ENCODE measurements at places on chromosomes 1 and 21. TPM values are rescaled to one million over a fixed set of nuclear protein-coding genes. Genes with fewer than 3 reads are reported as not detected.

Gene IRF6
- 106 TPM for total RNA-seq

Gene LAX1
- total RNA-seq = not detected

Gene PRR9
- not detected for total RNA-seq

Gene ZSWIM5
- 0.32 TPM for total RNA-seq

Gene CCDC30
- 3.2 TPM for total RNA-seq

Gene TDRD5
- 0.12 TPM for total RNA-seq

Gene PGBD5
- 0.83 TPM for total RNA-seq

Gene RGL1
- total RNA-seq = 2.3 TPM

Gene BRINP2
- not detected for total RNA-seq

Gene FCER1A
- not detected for total RNA-seq

Gene TLCD4
- 1.9 TPM for total RNA-seq

Gene OR2T2
- not detected for total RNA-seq

Gene HHAT
- total RNA-seq = 4.6 TPM

Gene OR10K2
- not detected for total RNA-seq

GRCh38 chr1:50488356-50488755 lies 65.1 kb upstream of the DMRTA2 start:
- no peak for DNase-seq

DNA sequence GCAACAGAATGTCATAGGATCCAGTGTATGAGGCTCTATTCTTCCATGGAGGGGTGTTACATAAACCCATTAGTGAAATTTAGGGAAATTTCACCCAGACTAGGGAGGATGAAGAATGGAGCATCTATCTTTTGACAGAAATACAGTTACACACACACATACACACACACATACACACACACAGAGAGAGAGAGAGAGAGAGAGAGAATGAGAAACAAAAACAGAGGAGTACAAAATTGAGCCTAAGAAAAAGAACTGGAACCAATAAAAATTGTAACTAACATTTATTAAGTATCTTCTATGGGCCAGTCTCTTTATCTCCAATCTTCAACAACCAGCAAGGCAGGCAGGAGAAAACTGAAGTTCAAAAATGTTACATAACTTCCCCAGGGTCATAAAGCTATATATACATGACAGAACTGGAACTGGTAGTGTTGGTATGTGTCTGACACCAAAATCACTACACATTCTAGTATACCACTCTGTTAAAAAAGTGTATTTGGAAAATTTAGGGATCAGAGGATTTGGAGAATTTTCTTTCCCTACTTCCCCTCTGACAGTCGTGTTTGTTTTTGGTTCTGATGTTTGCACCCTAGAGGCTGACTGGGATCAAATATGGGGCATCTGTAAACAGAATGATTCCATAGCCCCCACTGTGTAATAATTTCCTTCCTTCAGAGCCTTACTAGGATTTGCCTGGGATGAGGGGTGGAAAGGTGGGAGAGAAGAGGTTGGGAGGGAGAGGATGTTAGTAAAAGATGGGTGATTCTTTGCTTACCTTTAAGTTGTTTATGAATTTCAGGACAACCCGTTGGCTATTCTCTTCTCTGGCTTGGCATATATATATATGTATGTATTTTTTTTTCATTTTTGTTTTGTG lies 1.0 kb upstream of the ZFYVE9 start:
- peak; percentile 24 for DNase-seq

GRCh38 chr1:36304521-36304920 lies 1.6 kb upstream of the SH3D21 start:
- DNase-seq = no peak

GRCh38 chr1:108117945-108118902 lies 81.9 kb downstream of the SLC25A24 start:
- DNase-seq = peak; percentile 21

- peak; percentile 89 for DNase-seq
Observed at GRCh38 chr1:201042779-201043461, 19.4 kb upstream of the KIF21B start.

DNA sequence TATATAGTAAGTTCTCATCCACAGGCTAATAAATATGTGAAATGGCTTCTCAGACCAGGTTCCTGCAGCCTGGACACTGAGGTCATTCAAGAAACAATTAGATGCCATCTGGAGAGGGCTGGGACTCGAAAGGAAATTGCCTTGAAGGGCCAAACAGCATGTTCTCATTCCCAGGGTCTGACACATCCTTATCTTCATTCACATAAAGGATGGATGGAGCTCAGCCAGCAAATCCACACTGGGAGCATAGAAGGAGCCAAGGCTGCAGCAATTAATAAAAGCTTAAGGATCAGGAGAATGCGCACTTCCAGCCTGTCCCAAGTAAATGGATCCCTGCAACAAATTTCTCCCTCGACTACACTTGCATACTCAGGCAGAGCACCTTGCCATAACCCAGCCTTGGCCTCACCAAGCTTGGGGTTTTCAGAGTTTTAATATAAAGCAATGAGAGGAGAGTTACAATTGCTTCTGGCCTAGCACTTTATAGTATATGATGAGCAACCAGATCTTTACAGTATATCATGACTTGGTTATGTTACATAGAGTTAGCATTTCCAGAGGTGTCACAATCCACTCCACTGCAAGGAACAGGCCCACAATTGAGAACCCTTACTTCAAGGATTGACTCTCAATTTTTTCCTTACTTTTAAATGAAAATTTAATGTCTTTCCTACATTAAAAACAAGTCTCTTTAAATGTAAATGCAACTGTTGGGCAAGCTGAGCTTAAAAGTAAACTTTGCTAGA lies 55.9 kb downstream of the BCAR3 start:
- DNase-seq = peak; percentile 50

DNA sequence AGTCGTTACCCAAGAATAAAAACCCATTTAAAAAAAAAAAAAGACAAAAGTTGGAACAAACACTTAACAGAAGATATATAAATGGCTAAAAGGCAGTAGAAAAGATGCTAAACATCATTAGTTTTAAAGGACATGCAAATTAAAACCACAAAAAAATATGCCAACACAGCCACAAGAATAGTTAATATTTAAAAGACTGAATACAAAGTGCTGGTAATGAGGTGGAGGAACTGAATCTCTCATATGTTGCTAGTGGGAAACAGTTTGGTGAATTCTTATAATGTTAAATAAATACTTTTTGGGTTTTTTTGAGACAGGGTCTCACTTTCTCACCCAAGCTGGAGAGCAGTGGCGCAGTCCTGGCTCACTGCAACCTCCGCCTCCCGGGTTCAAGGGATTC lies 10.0 kb downstream of the LRRC40 start:
- no peak for DNase-seq

- DNase-seq = no peak
Observed at GRCh38 chr21:42666925-42667324, 13.5 kb downstream of the PDE9A start.

DNA sequence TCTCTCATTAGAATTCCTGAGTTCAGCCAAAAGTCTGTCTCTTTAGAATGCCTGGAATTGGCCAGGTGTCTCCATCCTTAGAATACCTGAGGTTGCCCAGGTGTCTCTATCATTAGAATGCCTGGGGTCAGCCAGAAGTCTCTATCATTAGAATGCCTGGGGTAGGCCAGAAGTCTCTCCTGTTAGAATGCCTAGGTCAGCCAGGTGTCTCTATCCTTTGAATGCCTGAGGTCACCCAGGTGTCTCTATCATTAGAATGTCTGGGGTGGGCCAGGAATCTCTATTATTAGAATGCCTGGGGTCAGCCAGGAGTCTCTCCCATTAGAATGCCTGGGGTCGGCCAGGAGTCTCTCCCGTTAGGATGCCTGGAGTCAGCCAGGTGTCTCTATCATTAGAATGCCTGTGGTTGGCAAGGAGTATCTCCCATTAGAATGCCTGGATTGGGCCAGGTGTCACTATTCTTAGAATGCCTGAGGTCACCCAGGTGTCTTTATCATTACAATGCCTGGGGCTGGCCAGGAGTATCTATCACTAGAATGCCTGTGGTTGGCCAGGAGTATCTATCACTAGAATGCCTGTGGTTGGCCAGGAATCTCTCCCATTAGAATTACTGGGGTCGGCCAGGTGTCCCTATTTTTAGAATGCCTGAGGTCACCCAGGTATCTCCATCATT lies 43.0 kb downstream of the RNF187 start:
- DNase-seq = no peak

All from MCF 10A (cell line).